Caco-2 (cell line): ENCODE measurements at places on chromosomes 5 and 9.

DNA sequence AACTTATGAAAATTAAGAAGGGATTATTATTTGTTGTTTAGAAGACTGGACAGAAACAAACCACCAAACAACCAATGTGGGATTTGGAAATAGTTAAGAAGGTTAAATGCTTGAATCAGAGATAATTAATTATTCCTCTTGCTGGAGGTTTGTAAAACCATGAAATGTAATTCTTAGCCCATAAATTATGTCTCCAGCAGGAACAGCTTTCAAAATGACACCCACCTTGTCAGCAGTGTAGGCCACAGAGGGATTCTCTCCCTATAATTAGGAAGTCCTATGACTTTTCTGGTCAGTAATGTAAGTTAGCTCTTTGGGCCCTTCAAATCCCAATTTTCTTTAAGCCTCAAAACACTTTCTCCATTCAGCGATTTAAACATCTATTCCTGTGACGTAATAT lies 63.3 kb downstream of the DRD1 start:
- no peak for DNase-seq

DNA sequence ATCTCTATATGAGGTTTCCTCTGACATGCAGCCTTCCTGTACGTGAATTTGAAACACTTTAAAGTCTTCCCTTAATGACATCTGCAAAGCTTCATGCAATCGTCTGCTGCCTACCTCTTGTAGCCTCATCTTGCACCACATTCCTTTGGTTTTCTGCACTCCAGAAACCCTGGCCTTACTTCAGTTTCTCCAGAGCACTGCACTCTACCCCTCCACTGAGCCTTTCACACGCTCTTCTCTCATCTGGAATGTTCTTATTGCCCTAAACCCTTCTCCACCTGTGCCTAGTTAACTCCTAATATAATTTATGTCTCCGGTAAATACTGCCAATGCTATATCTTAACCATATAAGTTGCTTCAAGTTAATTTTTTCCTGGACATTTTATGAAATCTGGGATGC lies 168.8 kb upstream of the SLC27A6 start:
- DNase-seq, result no peak

GRCh38 chr5:124317451-124317850 lies 429.0 kb downstream of the ZNF608 start:
- DNase-seq, result no peak

GRCh38 chr9:129725795-129726251 lies 27.0 kb downstream of the PTGES start:
- DNase-seq, result no peak

DNA sequence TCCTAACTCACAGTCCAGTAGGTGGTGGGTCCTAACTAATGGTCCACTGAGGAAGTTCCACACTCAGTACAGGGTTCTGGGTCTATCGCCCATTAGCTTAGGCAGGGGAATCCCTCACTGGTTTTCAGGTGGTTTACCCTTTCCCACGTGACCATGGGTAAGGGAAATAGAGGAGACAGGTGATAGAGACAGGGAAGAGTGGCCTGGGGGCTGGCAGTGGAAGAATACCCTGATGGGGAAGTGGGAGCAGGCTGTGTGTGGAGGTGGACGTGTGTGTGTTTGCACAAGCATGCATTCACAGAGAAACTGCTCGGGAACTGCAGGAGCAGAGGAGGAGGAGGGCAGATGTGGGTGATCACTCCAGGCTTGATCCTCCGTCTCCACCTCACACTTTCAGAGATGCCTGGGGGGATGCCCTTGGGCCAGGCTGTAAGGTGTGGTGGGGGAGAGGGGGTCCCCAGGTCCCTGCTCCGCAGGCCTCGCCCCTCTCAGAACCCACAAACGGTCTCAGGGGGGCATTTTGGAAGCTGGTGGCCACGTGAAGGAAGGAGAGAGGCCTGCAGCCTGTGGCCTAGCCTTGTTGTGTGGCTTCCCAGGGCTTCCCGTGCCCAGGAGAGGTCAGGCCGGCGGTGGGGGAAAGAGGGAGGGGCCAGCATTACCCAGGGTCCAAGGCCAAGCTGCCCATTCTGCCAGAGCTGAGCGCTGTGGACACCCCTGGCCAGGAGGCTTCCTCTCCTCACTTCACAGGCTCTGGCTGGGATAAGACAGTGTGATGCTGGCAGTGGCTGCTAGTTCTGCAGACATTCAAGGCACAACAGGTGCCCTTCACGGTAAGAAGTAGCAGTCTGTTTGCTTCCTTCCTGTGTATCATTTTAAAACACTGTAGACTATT lies 80.0 kb downstream of the OTULIN start:
- DNase-seq, result no peak

GRCh38 chr9:126702151-126703001 lies 88.6 kb downstream of the LMX1B start:
- peak; percentile 36 for DNase-seq

DNA sequence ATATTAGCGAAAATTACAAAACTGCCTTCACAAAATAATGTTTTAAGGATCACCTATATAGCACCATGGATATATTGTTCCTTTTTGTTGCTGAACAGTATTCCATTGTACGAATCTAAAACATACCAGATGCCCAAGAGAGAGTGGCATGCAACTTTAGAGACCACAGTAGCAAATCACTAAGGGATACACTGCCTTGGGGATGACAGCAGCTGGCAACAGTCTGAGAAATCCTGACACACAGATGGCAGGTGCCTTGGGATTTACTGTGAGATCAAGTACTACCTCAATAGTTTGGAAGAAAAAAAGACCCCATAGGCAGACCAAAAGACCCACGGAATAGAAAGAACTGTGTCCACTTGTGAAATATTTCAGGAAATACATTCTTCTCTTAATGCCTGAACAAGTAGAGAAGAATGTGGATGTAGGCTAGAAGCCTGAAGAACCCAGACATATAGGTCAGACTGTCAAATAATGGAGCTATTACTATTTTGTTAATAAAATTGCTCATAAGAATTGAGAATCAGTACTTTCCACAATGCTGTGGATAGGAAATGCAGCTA lies 53.4 kb downstream of the PLPP1 start:
- DNase-seq, result no peak

DNA sequence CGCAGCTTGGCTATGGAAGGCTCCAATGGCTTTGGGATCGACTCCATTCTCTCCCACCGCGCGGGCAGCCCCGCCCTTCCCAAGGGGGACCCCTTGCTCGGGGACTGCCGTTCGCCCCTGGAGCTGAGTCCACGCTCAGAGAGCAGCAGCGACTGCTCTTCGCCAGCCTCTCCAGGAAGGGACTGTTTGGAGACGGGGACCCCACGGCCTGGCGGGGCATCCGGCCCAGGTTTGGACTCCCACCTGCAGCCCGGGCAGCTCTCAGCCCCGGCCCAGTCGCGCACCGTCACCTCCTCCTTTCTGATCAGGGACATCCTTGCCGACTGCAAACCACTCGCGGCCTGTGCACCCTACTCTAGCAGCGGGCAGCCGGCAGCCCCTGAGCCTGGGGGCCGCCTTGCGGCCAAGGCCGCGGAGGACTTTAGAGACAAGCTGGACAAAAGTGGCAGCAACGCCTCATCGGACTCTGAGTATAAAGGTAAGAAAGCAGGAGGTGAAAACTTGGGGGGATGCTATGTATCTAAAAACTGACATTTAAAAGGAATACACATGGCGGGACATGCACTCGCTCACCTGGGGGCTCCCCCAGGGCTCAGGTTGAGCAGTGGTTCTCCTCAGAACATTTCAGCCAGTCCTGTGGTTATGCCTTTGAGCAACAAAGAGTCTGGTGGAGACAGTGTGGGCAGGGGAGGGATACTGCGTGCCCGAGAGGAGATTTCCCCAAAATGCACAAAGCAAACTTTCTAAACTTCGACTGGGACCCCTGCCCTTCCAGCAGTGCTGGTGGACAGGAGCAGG lies 579 bp downstream of the BARHL1 start:
- no peak for DNase-seq
